ENCODE measurements at places on chromosomes 6 and 20.

DNA sequence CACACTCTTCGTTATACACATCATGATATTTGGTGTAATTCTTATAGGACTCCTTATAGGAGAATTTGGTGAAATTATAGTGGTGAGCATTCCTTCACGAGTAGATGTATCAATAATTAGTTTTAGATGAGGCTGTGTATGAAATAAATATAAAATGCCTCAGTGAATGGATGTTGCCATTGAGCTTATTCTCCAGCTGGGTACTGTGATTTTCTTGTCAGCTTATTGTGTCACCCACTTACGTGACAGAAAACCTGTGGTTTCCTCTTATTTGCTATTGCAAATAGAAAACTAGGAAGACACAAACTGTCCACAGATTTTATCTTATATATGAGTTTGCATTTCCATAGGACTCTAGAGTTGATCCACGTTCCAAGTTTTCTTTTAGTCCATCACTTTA, 439.9 kb upstream of the RNF217 start:
- no peak for DNase-seq

GRCh38 chr20:61449057-61449609, 197.1 kb downstream of the CDH4 start:
- DNase-seq: no peak

GRCh38 chr6:5174756-5175549, 85.8 kb downstream of the LYRM4 start:
- DNase-seq: no peak

- no peak for DNase-seq
Measured at GRCh38 chr6:25403150-25403549, 124.0 kb downstream of the CARMIL1 start.

- DNase-seq: no peak
Measured at GRCh38 chr6:167229586-167229985, 61.5 kb upstream of the UNC93A start.

DNA sequence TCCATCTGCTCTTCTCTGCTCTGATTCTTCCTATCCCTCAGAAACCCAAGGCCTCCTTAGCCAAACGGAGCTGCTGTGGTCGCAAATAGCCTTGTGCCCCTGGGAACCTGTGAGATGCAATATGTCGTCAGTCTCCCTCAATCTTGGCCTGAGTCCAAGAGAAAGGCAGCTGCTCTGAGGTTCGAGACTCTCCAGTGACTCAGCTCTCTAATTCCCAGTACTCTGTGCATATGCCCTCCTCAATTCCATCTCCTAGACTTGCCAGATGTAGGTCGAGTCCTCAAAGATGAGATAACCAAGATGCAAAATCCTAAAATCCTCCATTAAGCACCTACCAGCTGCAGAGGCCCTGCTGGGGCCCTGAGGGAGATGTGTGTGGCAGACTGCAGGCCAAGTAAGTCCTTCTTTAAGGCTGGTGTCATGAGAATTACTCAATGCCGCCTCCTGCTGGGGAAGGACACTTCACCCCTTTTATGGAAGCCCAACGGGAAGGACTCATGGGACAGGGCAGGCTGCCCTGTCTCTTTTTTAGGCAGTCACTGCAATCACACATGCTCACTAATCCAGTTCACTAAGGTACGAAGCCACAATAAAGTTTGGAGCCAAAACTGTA, 28.5 kb downstream of the C6orf15 start:
- DNase-seq: peak; percentile 45

GRCh38 chr20:1381753-1382591, 10.9 kb downstream of the FKBP1A start:
- no peak for DNase-seq

DNA sequence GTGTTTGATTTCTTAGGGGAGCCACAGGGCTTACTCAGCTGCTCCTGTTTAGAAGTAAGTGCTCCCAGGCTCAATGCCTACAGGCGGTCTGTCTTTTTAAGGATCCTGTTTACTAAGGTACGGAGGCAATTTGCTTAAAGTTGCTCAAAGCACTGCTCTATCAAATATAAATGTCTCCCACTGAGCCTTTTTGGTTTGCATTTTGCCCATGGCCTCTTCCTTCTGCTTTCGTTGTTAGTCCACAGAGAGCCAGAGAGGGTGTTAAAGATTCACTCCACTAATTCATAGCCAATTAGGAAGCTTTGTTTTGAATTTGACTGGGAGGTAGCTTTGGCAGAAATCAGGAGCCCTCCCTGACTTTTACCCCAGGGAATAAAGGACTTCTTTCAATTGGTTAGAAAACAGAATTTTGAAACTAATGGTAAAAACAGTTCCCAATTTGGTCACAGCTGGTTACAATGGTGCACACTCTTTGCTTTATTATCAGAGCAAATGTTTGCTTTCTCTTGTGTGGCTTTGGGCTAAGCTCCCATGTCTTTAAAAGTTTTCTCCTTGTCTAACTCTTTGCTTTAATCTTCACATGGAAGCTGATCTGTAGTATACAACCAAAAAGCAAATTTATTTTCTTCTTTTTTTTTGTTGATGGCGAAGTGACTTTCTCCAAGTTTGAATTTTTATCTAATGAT, 126.2 kb downstream of the IMPG1 start:
- DNase-seq: no peak

GRCh38 chr6:118122161-118122725, 215.2 kb downstream of the SLC35F1 start:
- no peak for DNase-seq

DNA sequence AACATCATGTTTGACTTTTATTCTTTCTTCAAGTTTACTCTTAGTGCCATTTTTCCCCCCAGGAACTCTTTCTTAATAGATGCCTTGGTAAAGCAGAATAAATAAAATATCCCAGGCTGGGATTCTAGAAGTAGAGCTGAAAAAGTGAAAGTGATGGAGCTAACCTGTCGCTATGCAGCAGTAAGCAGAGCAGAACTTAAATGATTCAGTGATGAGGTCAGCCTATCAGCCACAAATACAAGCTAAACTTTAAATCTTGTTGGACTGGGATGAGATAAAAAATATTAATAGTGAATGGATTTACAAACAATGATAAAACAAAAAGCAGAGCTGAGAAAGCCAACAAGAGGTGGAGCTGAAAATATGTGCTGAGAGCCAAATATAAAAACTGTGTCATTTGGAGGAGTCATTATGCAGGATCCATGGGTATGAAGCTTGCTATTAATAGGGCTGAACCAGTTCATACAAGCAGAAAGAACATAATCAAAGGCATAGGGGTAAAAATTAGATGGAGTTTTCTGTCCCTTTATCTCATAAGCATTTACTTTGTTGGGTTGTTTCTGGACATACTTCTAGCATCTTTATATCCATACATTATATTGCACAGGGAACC, 877.8 kb downstream of the EPHA7 start:
- DNase-seq: no peak

DNA sequence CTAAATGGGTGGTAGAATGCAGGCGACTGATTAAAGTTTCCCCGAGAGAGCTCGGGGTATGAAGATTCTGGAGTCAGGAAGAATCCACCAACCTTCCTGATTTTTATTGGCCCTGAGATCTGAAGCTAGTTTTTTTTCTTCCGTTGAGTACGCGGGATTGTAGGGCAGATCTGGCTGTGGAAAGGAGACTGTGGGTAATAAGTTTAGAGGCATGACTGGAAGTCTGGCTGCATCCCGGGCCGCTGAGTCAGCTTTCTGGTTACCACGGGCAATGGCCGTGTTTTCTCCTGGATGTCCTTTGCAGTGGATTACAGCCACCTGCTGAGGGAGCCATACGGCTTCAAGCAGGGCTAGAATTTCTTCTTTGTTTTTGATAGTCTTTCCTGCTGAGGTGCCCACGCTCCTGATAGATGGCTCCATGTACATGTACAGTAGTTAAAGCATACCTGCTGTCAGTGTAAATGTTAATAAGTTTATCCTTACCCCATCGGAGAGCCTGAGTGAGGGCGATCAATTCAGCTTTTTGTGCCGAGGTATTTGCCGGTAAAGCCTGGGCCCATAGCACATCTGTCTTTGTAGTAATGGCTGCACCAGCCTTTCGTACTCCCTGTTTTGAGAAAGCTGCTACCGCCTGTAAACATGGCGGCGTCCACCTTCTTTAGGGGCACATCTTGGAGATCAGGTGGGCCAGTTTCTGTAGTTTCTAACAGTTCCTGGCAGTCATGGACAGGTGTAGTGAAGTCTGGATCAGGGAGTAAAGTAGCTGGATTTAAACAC, 154.0 kb downstream of the TRIM27 start:
- DNase-seq: no peak

- DNase-seq: no peak
Measured at GRCh38 chr6:135085700-135086413, 31.2 kb upstream of the HBS1L start.

- no peak for DNase-seq
Measured at GRCh38 chr20:32009564-32009963, 674 bp upstream of the CCM2L start.
